ENCODE measurements at places on chromosomes 3 and 15.

DNA sequence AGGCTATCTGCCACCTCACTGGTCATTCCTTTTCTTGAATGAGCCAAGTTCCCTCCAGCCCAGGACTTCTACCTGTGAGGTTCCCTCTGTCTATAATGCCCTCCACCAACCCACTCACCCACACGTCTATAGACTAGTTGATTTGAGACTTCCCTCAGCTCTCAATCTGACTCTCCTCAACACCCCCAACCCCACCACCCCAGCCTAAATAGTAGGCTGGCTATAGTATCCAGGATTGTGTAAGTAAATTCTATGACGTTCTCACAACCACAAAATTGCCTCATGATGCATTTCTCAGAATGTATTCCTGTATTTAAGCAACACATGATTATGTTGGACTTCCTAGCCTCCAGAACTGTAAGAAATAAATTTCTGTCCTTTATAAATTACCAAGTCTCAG, 2.2 kb downstream of the PLSCR1 start:
- DNase-seq: no peak

DNA sequence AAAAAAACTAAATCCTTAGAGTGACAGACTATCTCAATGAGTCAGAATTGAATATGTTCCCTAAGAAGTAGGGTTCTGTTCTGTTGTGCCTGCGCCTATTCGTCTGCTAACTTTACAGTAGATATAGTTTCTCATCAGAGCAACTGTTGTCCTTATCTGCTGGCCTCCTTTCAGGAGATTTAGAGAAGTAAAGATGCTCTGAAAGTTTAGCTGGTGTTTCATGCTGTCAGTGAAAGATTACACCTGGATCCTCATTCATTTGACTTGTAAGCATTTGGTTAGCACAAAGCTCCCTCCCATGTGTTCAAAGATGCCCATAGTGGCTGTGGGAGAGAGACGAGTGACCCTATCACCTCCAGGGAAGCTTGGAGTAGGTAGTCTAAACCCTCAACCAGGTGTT, 35.0 kb downstream of the SUCNR1 start:
- no peak for DNase-seq

- DNase-seq: no peak
Observed at GRCh38 chr3:167773584-167773983, 38.1 kb downstream of the SERPINI1 start.

GRCh38 chr15:76160426-76161152, 100.8 kb downstream of the TMEM266 start:
- no peak for DNase-seq

- no peak for DNase-seq
Observed at GRCh38 chr3:61449327-61450040, 111.9 kb upstream of the PTPRG start.
